ENCODE measurements at places on chromosomes 1 and 21.

- no peak for DNase-seq
Observed at GRCh38 chr1:18144916-18145647, 37.5 kb downstream of the IGSF21 start.

DNA sequence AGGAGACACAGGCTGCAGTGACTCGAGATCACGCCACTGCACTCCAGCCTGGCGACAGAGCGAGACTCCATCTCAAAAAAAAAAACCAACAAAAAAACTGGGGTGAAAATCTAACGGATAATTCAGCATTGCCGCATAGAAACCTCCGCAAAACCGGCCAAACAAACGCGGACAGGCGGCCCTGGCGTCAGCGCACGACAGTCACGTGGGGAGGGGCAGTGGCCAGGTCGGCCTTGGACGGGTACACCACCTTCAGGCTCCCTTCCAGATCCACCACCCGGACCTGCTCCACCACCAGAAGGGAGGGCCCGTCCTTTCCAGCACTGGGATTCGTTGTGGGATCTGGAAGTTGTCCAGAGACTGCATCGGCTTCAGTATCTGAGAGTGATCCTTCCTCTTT, 8.4 kb downstream of the SMIM1 start:
- DNase-seq: no peak

DNA sequence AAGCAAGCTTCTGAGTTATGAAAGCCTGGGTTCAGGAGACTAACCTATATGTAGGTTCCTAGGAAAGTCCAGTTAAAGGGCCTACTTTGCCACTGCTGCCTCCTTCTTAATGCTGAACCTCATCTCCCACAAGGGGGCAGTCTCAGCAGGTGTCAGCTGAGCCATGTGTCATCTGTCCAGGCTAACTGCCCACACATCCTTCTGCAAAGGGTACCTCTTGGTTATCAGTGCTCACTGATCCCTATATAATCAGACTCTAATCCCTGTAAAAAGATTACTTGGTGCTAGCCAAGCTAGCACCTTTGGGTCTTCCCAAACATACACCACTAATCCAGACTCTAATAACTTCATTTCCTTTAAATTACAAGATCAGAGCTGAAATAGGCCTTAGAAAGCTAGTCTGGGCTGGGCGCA, 9.0 kb downstream of the PRDX1 start:
- no peak for DNase-seq

DNA sequence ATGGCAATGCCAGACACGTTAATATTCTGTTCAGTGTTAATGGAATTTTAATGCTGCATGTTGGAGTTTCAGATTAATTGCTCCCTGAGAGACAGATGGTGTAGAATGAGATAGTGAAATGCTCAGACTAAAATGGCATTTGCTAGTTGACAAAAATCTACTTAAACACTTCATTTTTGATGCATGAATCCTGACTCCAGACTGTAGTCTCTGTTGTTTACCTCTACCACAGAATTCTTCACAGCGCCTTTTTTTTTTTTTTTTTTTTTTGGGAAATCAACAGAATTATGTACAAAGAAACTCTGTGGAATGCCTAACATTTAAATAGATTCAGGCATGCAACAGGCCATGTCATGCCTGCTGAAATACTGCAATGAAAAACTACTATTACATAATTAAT, 111.3 kb downstream of the PLPPR5 start:
- no peak for DNase-seq

All from activated CD4-positive, alpha-beta T cell treated with anti-CD3 and anti-CD28 coated beads, Interleukin-2, amount 50 U/mL, for 24 hours (primary cell).